ENCODE measurements at places on chromosomes 3 and 15. TPM values are rescaled to one million over a fixed set of nuclear protein-coding genes. Genes with fewer than 3 reads are reported as not detected.

DNA sequence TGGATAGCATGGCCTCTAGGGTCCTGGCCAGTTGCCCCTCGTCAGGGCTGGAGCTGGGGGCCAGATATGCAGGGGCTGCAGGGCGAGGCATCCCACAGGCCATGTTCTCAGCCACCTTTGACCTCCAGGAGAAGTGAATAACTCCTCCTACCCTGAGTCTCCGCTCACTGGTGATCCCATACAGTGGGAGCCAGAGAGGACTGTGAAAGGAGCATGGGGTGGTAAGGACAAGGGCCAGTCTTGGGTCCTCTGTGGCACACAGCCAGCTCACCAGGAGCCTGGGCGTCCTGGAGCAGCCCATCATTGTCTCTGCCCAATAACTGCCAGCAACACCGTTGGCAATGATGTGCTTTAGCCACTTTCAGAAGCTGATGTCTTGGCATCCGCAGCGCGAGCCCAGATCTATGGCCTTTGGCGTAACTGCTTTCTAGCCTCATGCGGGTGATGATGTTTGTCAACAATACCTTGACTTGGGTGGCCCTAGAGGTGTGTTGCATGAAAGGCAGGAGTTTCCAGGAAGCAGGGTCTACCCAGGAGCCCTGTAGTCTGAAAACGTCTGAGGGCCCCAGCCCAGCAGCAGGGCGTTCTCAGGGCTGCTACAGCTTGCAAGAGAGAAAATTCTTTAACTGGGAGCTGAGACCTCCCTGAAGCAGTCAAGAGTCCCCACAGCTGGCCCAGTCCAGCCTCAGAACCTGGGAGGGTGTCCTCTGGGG, 61.1 kb upstream of the IQSEC1 start:
- no peak for DNase-seq

DNA sequence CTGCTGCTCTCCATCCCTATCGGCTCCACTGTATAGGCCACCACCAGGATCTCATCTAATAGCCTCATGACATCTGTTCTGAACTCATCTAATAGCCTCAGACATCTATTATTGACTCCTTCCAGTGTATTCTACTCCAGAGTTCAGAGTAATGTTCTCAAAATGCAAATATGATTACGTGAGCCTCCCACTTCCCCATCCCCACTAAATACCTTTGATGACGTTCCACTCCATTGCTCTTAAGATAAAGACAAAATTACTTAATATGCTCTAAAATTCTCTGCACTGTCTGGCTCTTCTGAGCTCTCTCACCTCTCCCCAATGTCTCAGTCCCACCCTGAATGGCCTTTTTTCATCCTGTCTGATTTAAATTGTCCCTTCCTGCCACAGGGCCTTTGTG, 94.7 kb downstream of the SAMMSON start:
- DNase-seq = no peak

GRCh38 chr15:74010929-74011540, 16.5 kb downstream of the PML start:
- DNase-seq = no peak

DNA sequence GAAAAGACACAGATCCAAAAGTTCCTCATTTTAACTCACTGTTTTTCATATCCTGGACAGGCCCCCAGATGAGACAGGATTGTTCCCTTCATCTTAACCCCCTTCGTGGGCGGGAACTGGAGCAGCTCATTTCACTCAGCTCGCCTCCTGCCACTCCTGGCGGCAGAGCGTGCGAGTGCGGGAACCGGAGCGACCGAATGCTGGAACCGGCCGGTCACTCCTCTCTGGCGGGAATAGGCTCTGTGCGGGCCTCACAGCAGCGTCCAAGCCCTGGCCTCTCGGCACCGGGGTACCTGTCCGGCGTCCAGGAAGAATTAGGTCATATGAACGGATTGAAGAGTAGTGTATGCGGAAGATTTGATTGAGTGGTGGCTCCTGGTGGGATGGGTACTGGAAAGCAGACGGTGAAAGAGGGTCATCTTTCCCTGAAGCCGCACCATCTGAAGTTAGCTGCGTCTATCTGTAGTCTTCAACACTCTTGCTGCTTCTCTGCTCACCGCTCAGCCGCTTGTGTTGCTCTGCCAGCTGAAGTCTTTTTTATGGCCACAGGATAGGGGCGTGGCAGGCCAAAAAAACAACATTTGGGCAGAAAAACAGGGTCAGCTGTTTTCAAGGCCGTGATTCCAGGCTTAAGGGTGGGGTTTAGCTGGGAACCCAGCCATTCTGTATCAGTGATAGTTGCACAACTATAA, 42.3 kb upstream of the FXR1 start:
- no peak for DNase-seq

Gene LRRC49
- total RNA-seq = 13.6 TPM

Gene NBEAL2
- 50.7 TPM for total RNA-seq

DNA sequence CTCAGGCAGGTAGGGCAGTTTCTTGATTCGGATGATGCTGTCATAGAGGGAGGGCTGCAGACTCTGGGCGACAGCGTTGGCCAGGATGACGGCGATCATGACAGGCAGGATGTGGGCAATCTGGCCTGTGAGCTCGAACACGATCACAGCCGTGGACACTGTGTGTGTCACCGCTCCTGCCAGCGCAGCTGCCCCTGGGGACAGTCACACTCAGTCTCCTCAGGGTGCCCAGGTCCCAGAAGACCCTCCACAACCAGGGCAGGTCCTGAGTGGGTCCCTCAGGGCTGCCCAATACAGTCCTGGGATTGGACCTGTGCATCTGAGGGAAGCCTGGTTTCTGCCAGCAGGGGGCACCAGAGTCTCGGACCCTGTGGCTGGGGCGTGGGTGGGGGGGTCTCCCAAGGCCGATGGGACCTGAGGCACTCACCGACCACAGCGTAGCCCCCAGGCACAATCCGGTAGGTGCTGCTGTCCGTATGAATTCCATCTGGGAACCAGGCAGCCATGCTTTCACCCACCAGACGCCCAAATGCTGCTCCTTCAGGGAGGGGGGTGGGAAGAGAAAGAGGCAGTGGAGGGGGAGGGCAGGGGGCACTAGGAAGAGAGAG, 7.2 kb downstream of the CLCN2 start:
- peak; percentile 41 for DNase-seq

Gene IMPG2
- 0.17 TPM for total RNA-seq

GRCh38 chr3:157290766-157291165, 130.8 kb upstream of the CCNL1 start:
- DNase-seq = peak; percentile 68

GRCh38 chr15:63908991-63909390, 75.2 kb upstream of the HERC1 start:
- peak; percentile 48 for DNase-seq

All from PC-3 (cell line).